ENCODE measurements at places on chromosomes 5 and 9.

DNA sequence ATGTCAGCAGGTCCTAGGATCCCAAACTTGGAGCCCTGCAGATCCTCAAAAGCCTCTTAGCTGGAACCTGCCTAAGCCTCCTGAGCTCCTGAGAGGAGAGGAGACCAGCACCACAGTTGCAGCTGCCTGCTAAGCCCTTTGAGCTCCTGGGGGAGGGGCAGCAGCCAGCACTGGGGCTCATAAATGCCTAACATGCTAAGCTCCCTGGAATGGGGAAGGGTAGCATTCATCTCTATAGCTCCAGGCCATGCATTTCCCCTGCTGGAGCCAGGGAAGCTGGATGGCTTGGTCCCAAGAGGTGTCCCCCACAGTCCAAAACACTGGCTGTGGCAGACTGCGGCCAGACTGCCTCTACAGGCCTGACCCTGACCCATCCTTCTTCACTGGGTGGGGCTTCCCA, 182.7 kb downstream of the KCNN2 start:
- no peak for DNase-seq

DNA sequence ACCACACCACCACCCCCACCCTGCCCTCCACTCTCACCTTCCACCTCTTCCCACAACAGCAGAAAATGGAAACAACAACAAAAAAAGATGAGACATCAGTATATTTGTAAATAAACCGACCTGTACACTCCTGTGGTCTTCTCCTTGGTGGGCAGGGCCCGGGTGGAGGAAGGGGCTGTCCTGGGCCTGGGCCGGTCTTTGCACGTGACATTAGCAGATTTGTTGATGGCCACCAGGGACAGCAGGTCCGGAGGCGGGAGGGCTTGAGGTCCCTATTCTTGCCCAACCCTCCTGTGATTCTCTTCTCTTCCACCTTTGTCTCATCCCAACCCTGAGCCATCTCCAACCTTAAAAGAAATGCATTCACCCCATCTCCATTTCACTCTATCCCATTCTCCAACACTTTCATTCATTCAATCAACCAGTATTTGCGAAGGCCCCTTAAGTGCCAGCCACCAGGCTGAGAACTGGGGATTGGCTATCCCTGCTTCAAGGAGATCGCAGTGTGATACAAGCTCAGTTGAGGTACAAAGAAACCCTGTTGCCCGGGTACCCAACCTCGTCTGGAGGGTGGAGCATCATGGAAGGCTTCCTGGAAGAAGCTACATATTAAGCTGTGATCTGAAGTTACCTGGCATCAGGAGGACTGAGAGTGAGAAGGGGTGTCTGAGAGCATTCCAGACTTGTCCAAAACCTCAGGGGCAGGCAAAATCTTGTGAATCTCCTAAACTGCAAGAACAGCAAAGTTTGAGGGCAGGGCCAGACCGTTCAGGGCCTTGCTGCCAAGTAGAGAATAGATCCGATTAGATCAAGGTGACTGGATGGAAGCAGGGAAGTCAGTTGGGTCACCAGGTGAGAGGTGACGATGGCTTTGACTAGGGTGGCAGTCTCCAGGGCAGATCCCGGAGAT, 87.4 kb downstream of the LMX1B start:
- no peak for DNase-seq

DNA sequence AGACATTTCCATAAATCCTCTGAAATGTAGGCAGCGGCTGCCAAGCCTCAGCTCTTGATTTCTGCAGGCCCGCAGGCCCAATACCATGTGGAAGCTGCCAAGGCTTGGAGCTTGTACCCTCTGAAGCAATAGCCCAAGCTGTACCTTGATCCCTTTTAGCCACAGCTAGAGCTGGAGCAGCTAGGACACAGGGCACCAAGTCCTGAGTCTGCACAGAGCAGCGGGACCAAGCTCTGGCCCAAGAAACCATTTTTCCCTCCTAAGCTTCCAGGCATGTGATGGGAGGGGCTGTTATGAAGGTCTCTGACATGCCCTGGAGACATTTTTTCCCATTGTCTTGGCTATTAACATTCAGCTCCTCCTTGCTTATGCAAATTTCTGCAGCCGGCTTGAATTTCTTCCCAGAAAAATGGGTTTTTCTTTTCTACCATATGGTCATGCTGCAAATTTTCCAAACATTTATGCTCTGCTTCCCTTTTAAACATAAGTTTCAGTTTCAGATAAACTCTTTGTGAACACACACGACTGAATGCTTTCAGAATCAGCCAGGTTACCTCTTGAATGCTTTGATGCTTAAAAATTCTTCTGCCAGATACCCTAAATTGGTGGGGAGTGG, 14.4 kb upstream of the ZFR start:
- no peak for DNase-seq

DNA sequence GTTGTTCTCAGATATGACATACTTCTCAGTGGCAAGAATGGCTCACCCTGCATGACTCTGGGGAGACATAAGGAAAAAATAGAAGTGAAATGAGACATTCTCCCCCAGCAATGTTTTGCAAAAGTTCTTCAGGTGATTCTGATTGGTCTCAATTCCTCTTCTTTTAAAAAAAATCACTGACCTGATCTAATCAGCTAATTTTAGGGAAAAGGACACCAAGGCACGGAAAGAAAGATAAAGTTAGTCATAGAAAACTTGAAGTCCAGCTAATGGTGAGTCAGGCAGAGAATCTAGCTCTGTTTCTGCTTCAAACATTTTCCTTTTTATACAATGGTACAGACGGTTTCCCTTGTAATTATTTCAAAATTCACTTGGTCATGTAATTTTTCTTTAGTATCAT, 1018.9 kb upstream of the ARRDC3 start:
- DNase-seq: no peak

Data from stimulated activated CD4-positive, alpha-beta T cell treated with anti-CD3 and anti-CD28 coated beads, Interleukin-1b, Interleukin-23, amount 100 ng/mL, for 1 hour (primary cell).